ENCODE measurements at places on chromosomes 4 and X.

DNA sequence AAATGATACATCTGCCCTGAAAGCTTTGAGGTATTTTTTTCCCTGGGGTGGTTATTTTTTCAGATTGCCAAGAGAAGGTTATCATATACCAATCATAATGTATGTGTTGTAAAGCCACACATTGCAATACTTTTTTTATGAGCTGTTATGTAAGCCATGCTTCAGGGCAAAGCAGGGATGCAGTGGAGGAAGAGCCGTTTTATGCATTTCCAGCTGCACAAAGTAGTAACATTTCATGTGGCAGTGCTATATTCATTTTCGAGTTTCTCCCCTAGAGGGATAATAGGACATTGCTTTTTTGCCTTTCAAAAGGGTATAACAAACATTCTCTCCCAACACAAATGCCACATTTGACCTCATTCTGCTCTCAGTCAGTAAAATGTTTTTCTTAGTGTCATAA lies 68.5 kb downstream of the GALNT7 start:
- DNase-seq, result no peak

DNA sequence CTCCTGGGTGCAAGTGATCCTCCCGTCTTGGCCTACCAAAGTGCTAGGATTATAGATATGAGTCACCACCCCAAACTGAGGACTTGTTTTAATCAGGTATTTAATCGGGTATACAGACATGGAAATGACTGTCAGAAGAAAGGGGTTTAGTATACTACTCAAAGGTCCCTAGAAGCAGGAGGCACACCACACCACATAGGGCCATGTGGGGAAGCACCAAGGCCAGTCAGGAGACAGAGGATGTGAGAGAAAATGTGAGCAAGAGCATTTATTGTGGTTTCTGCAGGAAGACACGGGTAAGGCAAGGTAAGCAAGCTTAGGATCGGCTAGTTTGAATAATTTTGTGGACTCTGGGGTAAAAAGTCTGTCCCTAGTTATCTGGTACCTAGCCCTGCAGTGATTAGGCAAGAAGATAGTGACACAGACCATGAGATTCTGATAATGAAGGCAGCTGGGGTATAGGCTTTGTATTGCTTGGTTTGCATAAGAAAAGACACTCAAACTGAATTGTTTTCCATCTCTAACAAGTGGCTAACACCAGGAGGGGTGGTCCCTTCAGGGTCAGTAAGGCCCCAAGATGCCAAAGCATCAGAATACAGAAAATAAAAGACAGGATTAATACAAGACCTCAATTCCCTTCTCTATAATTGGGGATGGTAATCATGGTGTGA lies 408.8 kb upstream of the F9 start:
- no peak for DNase-seq

DNA sequence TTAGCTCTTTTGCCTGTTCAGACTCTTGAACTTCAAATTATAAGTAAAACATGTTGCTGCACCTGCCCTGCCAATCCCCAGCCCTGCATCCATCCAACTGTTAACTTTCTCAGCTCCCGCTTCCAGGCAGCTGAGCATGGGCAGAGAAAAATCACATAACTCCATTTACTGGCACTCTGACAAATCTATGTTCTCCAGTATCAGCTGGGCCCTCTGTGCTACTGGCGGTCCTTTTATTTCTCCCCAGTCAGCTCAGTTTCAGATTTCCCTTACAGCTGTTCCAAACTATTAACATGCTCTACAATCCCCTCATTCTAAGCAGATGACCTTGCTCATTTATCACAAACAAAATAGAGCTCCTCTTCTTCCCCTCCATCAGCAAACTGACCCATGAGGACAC lies 240.4 kb upstream of the TET2 start:
- DNase-seq, result no peak

DNA sequence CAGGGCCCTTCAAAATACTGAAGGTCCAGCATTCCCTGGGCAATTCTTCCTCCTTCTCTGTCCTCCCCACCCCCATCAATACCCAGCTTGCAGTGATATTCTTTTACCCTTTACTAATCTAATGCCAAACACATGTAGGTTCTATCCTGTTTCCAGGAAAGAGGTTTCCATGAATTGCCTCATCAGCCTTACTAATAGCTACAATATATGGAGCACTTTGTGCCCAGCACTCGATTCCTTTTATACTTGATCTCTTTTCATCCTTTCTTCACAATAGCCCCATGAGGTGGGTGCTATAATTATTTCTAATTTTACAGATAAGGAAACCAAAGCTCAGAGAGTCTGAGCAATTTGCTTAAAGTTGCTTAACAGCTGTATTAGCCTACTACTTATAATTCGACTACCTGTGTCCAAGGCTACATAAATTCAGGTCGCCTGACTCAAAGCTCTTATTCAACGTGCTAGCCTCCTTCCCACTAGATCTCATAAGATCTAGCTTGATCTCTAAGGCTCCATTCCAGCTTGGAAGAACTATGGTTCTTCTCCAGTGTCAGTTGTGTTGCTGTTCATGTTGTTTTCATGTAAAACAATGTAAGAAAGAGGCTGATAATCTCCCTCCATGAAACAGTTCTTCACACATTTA lies 229.6 kb upstream of the PGRMC2 start:
- DNase-seq, result no peak

DNA sequence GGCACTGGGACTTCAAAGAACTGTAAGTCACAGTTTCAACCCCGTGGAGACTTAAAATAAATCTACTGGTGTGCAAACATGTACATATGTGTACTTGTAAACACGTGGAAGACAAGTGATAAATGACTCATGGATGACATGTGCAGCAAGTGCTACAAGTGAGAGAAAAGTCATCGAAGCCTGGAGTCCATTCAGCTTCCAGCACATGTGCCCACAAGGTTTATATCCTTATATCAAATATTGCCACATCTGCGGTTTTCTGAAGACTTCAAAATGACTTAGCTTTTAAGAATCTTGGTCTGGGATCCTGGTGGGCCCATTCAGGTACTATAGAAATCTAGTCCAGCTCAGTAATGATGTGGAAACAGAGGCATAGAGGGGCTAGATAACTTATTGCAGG lies 33.0 kb upstream of the TTC29 start:
- no peak for DNase-seq

DNA sequence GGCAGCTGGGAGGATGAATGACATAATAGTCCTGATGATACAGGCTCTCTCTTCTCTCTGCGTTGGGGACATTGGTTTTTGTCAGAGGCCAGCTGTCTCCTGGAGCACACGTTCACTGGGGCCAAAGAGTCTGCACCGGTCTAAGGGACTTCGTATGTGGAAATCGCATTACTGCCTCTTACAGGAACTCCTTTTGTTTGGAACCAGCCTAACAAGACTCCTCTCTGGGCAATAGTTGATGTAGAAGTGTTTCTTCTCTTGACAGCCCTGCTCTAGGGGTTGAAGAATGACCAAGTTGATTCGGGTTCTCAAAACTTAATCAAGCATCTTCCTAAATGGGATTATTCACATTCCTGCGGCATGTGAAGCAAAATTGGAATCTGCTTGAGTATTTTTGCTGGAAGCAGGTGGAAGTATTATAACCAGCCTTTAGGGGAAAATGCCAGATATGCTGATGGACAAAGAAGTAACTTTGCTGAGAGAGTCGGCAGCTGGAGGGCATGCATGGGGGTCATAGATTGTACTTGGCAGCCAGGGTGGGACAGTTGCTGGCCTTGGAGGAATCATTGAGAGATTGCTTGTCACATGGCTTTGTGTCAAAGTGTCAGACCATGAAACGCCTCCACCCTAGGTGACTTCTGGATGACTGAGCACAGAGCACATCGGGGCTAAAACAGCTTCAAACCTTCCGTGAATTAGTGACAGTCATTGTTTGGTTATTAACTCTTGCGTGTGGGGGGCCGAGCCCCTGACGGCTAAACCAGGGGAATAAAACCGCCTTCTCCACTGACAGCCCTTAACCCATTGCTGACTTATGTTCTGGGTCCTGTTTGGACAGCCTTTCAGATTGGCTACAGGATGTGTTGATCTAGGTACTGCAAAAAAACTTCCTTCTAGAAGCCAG lies 34.4 kb upstream of the SLC34A2 start:
- DNase-seq, result no peak

DNA sequence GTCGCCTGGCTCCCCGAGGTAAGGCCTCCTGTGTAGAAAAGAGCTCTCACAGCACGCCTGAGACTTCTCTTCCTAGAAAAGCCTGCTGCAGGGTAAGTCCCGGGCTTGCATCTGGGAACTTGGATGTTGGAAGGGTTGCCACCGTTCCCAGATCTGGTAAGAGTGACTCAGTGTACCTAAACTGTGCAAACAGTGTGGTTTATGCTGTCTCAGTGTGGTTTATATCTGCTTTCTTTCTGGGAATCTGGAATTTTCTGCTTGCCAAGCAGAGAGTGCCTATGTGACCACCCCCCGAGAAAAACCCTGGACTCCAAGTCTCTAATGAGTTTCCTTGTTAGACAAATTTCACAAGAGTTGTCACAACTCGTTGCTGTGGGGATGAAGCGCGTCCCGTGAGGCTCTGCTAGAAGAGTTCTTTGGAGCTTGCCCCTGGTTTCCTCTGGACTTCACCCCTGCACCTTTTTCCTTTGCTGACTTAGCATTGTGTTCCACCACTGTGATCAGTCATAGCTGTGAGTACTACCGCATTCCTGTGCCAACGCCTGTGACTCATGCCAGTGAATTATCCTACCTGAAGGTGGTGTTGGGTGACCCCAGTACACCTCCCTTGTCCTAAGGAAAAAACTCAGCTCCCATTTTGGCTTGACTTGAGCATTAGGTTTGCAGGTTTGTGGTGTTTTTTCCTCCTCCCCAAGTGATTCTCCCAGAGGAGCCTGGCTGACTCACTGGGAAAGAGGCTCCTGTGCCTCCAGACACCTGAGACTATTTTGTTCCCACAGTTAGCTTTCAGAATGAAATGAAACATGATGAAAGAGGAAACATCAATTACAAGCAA lies 14.5 kb downstream of the SLC2A9 start:
- no peak for DNase-seq

DNA sequence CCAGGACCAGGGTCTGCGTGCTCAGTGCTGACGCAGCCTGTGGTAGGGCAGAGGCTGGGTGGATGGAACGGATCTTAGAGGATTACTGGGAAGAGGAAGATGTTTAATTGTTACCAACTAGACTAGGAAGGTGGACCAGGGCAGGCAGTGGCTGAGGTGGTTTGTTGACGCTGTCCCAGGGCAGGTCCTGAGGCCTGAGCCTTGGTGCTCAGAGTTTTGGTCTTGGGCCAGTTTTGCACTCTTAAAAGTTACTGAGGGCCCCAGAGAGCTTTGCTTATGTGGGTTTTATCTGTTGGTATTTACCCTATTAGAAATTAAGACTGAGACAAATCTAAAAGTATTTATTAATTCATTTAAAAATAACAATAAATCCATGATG lies 20.4 kb downstream of the RNF212 start:
- DNase-seq, result no peak

DNA sequence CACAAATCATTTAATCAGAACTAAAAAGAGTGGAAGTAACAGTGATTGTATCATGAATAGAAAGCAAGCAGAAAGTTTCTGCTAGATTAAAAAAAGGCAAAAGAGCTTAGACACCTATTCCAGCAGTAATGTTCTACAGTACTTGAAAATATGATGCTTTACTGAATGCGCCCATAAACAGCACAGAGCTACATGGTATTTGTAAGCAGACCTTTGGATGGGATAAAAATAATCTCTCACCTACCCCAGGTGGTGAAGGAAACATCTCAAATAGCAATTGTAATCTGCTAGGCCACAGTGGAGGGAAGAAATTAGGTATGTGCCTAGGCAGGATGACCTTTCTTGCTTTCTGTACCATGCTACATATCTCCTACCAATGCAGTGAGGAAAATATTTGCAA lies 280.9 kb upstream of the PRKX start:
- DNase-seq, result no peak

DNA sequence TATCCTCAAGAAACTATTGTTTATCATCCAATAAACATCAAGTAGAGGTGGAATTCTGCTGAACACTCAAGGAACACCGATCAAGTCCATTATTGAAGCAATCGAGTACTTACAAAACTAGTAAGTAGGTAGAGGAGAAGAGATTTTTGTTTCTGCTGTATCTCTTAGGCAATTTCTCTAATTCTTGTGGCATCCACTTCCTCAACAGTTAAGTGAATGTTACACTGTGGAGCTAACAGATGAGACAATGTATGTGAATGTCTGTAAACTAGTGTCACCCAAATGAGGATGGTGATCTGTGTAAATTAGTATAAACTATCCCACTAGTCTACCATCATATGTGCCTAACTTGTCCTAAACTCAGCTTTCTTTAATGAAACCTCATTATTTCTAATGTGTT lies 261.6 kb downstream of the ARHGAP24 start:
- no peak for DNase-seq

GRCh38 chrX:118536204-118536603 lies 40.6 kb downstream of the DOCK11 start:
- no peak for DNase-seq

- DNase-seq, result no peak
These were observed at the start of gene PDGFRA for GRCh38 chr4:54228961-54229501. PDGFRA (plus strand) TSS chr4:54229293; CDS start chr4:54258769, 29,476 bp downstream.

GRCh38 chr4:188683571-188683970 lies 544.3 kb downstream of the TRIML1 start:
- no peak for DNase-seq

GRCh38 chr4:119725688-119726330 lies 97.2 kb upstream of the PDE5A start:
- DNase-seq, result no peak

DNA sequence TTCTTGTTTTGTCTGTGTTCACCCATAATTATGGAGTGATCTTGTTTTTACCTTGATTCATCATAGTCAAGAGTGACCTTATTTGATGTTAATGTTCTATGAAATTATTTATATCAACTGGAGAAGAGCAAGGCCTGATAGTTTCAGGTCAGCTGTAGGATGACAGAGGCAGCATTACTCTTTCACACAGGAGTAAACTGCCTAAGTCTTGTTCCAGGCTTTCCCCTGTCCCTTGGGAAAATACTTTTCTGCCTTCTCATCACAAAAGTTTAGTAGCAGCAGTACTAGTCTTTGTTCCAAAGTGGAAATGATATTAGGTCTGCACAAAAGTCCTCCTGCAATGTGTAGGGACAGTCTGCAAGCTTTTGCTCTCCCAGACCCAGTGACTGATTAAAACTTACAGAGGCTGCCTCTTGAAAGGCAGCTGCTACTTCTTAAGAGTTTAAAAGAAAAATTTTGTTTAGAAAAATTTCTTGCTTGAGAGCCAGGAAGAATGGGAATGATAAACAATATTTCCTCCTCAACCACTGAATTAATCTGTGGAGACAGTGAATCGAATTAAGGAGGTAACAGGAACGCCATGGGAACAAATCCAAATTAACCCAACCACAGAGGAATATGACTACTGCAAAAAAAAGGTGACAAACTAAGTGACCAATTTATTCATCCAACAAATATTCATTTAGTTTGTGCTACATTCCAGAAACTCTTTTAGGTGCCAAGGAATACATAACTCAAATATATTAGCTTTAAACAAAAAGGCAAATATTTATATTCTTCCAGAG lies 991.4 kb upstream of the PABPC4L start:
- DNase-seq, result no peak

GRCh38 chr4:113160548-113160947 lies 111.1 kb downstream of the ANK2 start:
- no peak for DNase-seq

- DNase-seq, result no peak
These were observed 19.3 kb downstream of the KLF3 start for GRCh38 chr4:38683276-38683675.

- no peak for DNase-seq
These were observed 24.6 kb downstream of the CFAP299 start for GRCh38 chr4:80360084-80360483.

All from GM12891 (cell line).